Activated CD8-positive, alpha-beta T cell treated with anti-CD3 and anti-CD28 coated beads, Interleukin-2, amount 10 ng/mL, durations not matched to agents 7 days and 5 days (primary cell): ENCODE measurements at places on chromosomes 16 and 17. TPM values are rescaled to one million over a fixed set of nuclear protein-coding genes. Genes with fewer than 3 reads are reported as not detected.
A peak's percentile ranks its signal among the peaks of the same experiment; 100 is the strongest.

The TOM1L1 gene
- not detected for total RNA-seq

The ASPA gene
- total RNA-seq: not detected

DNA sequence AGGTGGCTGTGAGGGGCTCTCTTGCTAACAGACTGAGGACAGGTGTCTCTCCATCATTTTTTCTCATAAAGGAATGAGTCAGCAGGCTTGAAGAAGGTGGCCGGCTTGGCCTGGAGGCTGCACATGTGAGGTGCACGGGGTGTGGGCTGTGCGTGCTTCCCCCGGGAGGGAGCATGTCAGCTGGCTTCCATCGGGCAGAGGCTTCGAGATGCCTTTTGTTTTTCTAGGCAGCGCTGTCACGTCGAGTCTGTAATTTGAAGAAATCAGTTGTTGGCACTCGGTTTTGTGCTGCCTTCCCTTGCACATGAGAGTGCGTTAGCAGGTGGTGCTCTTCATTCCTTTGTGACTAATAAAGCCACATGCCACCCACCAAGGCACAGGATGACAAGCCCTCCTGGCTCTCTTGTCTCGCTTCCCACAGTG, 89.7 kb downstream of the NPIPB11 start:
- H3K27ac ChIP-seq: no peak overlapping the region
- peaks cover 7% of the 10 kb centered on the region for H3K4me1 ChIP-seq
- no peaks in the 10 kb centered on the region for H3K36me3 ChIP-seq
- no peak for DNase-seq

- H3K4me1 ChIP-seq: peaks cover 4% of the 10 kb centered on the region
- H3K27ac ChIP-seq: no peak overlapping the region
- H3K27me3 ChIP-seq: no peaks in the 10 kb centered on the region
- peaks cover 28% of the 10 kb centered on the region for H3K36me3 ChIP-seq
Observed at GRCh38 chr17:66786107-66786506, 48.8 kb upstream of the CACNG5 start.

DNA sequence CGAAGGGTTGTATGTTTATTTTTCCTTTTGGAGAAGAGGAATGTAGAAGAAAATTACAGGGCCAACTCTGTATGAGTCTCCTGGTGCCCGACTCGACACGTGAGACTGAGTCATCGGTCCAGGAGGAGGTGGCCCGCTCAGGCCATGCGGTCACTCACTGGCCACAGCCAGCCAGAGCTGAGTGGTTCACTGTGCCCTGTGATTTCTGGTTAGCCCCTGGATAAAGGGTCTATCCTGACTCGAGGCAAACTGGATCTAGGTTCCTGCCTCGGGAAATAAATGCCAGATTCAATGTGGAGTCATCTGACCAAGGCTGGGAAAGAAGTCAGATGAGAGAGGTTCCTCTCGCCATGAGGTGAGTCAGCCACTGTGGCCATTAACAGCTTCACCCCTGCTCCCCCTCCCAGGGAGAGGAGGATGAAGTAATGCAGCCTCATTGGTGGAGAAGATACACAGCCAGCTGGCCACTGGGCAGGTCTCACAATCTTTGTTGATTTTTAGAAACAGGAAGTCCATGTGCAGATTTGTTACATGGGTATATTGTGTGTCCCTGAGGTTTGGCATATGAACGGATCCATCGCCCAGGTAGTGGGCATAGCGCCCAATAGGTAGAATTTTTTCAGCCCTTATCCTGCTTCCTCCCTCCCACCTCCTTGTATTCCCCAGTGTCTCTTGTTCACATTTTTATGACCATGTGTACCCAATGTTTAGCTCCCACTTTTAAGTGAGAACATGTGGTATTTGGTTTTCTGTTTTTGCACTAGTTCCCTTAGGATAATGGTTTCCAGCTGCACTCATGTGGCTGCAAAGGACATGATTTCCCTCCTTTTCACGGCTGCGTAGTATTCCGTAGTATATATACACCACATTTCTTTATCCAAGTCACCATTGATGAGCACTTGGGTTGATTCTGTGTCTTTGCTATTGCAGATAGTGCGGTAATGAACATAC, 21.7 kb upstream of the USP36 start:
- no peak overlapping the region for H3K4me3 ChIP-seq
- H3K27ac ChIP-seq: no peak overlapping the region
- H3K4me1 ChIP-seq: no peaks in the 10 kb centered on the region
- no peak for DNase-seq
- H3K36me3 ChIP-seq: no peaks in the 10 kb centered on the region
- no peaks in the 10 kb centered on the region for H3K27me3 ChIP-seq

DNA sequence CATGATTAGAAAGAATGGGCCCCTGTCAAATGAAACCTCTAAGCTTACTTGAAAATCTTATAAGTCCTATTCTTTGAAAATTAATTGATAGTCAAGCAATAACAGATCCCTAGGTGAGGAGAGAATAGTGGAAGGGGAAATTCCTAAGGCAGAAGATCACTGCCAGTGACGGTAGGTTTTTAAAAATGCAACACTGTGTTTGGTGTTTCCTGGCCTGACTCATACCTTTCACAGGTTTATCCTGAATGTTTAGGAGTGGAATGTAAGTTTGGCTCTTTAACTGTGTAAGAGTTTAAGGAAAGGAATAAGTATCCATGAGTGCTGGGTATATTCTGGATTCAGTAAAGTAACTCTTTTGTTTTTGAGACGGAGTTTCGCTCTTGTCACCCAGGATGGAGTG, 23.8 kb downstream of the HAPSTR1 start:
- no peak overlapping the region for H3K27ac ChIP-seq
- peaks cover 81% of the 10 kb centered on the region for H3K36me3 ChIP-seq
- H3K4me1 ChIP-seq: peaks cover 57% of the 10 kb centered on the region
- no peak overlapping the region for H3K4me3 ChIP-seq
- H3K27me3 ChIP-seq: no peaks in the 10 kb centered on the region

GRCh38 chr17:45226576-45226975, 4.9 kb downstream of the FMNL1 start:
- H3K4me1 ChIP-seq: peaks cover 70% of the 10 kb centered on the region
- H3K27ac ChIP-seq: peak overlapping the region; percentile 94
- DNase-seq: no peak

- no peak overlapping the region for H3K4me3 ChIP-seq
- H3K27ac ChIP-seq: no peak overlapping the region
- no peak for DNase-seq
- peaks cover 19% of the 10 kb centered on the region for H3K27me3 ChIP-seq
- H3K36me3 ChIP-seq: no peaks in the 10 kb centered on the region
- H3K4me1 ChIP-seq: peaks cover 10% of the 10 kb centered on the region
Observed at GRCh38 chr17:2782055-2782454, 14.2 kb upstream of the RAP1GAP2 start.

DNA sequence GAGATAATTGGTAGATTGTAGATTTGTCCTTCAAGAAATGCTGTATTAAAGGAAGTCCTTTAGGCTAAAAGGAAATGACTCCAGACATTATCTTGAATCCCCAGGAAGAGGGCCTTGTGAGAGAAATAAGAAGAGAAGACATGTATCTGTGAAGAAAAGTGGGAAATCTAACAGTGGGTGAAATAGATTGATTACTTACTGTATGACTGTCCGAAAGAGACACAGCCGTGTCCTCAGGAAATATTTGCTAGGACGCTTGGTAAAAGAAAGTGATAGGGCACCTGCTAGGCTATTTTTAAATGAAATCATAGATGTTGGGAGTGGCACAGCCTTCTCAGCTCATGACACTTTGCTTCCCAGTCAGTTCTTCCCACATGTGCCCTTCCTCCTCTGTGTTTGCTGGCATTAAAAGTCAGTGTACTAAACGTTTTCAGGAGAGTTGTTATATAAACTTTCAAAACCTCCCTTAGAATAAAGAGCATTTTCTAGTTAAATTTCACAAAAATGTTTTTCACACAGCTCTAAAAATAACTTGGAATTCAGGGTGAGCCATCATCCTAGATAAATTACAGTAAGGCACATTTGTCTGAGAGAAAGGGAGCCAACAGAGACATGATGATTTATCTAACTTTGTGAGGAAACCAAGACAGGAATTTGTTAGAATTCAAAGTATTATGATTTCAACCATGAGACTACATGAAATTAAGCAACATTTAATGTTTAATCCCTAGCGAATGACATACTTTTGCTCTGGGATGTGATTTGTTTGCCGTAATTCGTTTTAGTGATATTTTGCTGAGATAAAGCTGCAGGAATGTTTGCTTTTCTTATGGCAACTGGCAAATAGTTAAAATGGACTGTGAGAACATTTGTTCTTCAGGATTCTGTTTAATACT, 35.0 kb downstream of the DHRS7B start:
- DNase-seq: no peak
- H3K27ac ChIP-seq: no peak overlapping the region
- no peak overlapping the region for H3K4me3 ChIP-seq
- H3K36me3 ChIP-seq: peaks cover 7% of the 10 kb centered on the region
